Stimulated activated CD8-positive, alpha-beta memory T cell treated with anti-CD3 and anti-CD28 coated beads, Interleukin-4, amount 100 ng/mL, for 4 hours (primary cell): ENCODE measurements at places on chromosomes 2 and 18.

GRCh38 chr2:233600386-233600785, 17.0 kb upstream of the UGT1A8 start:
- DNase-seq, result no peak

DNA sequence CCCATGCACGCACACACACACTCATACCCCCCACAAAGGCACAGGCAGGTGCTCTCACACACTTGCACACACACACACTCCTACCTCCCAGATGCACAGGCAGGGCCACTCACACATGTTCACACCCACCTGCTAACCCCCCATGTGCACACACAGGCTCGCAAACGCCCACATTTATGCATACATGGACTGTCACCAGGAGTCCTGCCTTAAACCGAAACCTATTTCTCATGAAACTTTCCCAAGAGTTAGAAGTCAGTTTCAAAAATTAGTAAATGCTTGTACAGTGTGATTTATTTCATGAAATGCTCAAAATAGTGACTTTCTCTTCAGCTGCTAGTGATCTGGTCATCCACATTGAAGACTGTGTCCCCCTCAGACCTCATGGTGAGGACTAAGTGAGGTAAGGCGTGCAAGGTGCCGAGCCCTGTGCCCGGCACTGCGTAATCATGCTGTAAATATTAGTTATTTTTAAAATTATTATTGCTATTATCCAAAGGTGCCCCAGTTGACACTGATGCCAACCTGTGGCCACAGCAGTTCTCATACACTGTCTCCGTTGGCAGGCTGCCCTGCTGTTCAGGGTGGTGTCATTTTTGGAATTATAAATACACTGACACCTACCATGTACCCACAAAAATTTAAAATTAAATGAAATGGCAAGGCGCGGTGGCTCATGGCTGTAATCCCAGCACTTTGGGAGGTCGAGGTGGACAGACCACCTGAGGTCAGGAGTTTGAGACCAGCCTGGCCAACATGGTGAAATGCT, 12.4 kb downstream of the CNNM4 start:
- DNase-seq, result no peak

DNA sequence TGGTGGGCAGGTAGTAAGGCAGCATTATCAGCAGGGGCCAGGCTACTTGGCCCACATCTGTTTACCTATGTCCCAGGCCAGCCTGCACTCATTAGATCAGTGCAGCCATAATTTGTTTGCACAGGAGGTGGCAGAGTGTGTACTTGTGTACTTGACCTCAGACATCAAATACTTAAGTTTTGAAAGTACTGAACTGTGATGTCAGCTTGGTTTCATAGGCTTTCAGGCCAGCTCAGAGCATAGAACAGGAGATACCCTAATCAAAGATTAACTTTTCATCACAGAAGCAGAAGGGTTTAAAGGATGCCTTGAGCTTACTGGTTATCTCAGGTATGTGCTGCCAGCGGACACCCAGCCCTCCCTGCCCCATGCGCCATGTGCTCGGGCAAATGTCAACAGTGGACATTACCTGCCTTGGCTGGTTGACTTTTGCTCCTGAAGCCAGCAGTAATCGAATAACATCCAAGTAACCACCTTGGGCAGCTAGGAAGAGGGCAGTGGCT, 33.2 kb downstream of the ANKRD29 start:
- DNase-seq, result no peak

GRCh38 chr2:64259312-64259711, 115.1 kb upstream of the PELI1 start:
- no peak for DNase-seq

DNA sequence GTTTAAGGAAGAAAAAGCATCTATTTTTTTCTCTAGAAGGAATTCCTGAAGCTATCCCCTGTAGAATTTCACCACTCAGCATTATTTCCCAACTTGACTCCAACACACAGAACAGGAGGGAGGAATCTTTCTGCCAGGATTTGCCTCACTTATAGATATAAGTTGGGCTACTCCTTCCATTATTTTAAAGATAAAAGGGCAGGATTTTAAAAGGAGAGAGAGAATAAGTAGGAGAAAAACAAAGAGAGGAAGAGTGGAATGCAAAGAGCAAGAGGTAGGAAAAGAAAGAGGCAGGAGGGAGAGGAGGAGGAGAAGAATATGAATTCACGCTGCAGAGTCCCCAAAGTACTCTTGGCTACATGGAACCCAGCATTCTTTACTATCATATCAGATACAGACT, 182.5 kb downstream of the TCF4 start:
- DNase-seq, result no peak

GRCh38 chr2:112295407-112296078, 20.1 kb downstream of the ZC3H6 start:
- no peak for DNase-seq

DNA sequence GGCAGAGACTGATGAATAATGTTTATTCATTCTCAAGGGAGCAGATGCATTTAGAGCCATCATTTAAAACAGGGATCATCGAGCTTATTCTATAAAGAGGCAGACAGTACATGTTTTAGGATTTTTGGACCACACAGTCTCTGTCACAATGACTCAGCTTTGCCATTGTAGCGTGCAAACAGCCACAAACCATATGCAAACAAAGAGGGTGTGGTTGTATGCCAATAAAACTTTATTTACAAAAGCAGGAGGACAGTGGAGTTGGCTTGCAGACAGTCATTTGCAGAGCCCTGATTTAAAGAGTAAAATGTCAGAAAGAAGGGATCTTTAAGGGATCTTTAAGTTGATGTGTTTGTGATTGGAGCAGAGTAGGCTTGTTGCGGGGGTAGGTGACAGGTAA, 51.5 kb downstream of the SMIM21 start:
- no peak for DNase-seq

GRCh38 chr2:203688798-203689197, 17.6 kb upstream of the CD28 start:
- no peak for DNase-seq

- DNase-seq, result no peak
These were observed 288.9 kb downstream of the XIRP2 start for GRCh38 chr2:167177196-167177595.

DNA sequence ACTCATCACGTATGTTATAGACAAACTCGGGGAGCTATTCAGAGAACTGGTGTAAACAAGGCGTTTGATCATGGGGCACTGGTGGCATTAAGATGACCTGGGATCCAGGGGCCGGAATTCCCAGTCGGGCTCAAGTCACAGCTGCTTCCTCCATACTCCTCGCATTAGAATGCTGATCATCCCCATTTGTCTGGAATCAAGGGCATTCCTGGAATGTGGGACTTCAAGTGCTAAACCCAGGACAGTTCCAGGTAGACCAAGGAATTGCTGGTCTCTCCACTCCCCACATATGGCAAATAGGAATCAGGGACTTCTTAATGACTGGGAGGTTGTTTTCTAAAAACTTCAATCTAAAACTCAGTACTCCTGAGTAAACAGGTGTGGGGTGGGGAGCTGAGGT, 355.7 kb upstream of the RAB6C start:
- DNase-seq, result no peak

DNA sequence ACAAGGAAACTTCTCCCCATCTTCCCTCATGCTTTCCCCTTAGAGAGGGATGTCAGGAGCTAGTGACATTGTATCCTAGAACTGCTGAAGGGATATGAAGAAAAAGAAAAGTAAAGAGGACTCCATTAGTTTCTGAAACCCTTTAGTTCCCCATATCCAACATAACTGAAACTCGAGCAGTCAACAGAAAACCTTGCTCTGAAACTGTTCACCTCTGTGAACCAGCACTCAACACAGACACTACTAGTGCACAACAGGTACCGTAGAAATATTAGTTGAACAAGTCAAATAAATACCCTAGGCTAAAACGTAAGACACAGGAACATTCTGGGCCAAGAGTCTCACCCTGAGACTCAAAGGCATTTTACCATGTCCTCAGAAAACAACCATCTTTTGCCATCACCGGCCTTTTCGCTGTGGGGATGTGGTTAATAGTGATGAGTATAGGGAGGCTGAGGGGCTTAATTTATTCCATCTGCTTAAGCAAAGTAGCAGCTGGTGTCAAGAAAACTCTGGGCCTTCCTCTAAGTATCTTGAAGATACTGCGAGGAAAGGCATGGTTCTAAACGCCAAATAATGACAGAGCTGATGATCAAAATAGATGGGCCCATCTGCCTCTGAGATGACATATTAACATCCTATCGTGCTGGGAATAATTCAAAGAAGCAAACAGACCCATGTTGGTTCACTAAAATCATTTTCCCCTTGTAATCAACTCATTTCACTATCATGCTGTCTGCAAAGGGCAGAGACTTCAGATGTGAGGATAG, 156.8 kb downstream of the STK39 start:
- no peak for DNase-seq

DNA sequence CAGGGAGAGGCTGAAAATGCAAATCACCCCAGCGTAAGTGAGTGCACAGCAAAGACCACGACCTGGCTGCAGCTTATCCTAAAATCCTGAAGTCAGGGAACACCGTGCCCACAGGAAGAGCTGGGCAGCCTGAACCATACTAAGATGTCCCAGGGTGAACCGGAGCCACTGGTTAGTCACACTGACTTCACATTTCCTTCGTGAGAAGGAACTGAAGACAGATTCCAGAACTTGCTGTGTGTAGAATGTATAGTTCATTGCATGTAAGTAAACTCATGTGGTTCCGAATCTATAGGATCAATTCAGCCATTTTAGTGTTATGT, 84.6 kb upstream of the NDUFV2 start:
- DNase-seq, result no peak

DNA sequence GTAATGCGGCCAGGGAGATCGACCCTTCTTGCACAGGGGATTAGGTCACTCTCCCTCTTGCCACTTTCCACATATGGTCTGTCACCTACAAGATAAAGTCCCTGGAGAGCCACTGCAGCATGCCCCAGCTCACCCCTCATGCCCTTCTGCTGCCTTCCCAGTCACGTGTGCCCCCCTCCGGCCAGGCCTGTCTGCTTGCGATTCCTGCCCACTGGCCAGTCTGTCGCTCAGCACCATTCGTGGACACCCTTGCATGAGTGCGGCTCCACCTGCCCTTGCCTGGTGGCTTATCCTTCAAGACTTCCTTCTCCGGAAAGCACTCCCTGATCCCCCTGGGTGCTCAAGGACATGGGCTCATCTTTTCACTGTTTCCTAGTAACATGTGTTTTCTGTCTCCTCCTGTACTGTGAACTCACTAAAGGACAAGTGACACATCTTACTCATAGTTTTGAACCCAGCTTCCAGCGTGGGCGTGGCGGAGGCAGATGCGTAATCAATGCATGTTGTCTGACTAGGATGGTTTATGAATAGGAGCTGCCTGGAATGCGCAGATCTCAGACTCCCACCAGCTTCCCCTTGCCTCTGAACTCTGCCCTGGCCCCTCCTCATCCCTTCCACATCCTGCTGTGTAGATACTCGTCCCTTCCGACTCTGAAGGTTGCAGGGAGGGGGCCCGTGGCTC, 7.8 kb upstream of the NT5DC4 start:
- no peak for DNase-seq

DNA sequence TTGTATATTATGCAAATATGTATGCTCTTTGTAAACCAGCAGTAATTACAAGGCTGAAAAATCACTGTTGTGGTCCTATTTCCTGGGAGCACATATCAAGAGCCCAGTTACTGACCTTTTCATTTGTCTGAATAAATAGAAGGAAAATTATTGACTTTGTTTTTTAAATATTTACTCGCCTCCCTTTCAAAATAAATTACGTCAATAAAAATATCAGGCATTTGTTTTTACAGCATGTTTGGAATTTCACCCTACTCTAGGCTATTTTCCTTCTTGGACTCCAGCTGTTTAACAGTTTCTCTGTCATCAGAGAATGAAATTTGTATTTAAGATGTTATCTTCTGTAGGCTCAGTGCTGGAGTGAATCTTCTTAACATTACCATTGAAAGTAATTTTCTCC, 59.9 kb upstream of the LRATD1 start:
- no peak for DNase-seq

DNA sequence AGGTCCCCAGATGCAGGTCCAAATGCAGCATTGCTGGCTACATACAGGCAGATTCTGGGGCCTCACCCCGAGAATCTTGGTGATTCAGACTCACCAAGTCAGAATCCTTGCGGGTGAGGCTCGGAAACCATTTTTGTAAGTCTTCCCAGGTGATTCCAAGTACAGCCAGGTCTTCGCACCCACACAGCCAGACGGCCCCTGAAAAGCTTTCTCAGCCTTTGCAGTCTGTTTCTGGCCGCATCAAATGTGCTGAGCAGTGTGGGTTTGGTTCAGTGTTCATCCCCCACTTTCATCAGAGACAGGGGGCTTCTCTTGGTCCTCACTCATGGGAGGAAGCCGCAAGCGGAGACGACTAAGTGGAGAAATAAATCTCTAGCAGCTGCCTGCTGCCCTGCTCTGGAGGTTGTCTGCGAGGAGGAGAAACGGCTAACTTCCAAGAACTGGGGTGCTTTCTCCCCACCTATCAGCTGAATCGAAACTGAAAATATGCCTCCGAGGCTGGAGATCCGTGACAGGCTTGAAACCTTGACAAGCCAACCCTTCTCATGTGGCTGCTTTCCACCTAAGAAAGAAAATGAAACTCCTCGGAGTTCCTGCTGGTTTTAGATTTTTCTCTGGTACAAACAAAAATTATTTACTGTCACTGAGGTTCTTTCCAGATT, 8.9 kb upstream of the TMEM185B start:
- DNase-seq, result peak; percentile 50

- no peak for DNase-seq
These were observed 91.4 kb upstream of the OTOS start for GRCh38 chr2:240231838-240232244.

- no peak for DNase-seq
These were observed 160.9 kb downstream of the CLIP4 start for GRCh38 chr2:29276151-29276550.

DNA sequence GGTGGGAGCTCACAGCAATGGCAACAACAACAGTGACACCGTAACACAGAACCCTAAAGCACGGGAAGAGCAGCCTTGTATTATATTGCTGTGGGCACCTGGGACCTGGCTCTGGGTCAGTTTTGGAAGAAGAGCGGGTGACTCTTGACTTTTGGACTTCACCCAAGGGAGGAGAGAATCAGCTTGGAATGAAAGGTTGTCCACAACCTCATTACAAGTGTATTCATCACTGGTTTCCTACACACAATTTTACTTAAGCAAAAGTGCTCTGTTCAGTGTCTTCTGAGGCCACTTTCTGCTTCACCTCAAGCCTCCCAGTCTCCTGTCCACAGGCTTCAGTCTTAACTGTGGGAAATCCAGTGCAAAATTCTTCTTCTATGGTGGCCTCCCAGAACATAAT, 263.8 kb downstream of the KCNE4 start:
- no peak for DNase-seq

- no peak for DNase-seq
These were observed 165.9 kb upstream of the STON1 start for GRCh38 chr2:48364100-48364499.

- DNase-seq, result no peak
These were observed 129.5 kb downstream of the SMAD7 start for GRCh38 chr18:48821251-48821590.

GRCh38 chr2:18752022-18752493, 162.7 kb upstream of the NT5C1B start:
- no peak for DNase-seq

- DNase-seq, result no peak
These were observed 124.1 kb upstream of the LGALSL start for GRCh38 chr2:64329848-64330247.

DNA sequence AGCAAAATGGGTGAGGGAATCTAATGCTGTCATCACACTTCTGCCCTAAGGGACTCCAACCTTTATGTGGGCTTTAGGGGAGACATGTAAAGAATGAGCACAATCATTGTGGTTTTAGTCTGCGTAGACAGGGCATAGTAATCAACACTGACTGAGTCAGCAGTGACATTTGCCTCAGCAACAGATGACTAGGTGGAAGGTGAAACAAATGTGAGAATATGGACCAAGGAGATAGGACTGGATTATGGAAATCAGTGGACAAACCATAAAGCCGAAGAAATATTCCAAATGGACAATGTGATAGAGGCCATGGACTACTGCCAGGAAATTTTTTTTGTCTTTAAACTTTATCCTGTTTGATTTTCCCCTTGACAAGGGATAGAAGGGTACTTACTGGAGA, 83.9 kb downstream of the PDK1 start:
- DNase-seq, result no peak
